ENCODE measurements at places on chromosomes 13 and 19. TPM values are rescaled to one million over a fixed set of nuclear protein-coding genes. Genes with fewer than 3 reads are reported as not detected.

The ETV2 gene
- 2.3 TPM for total RNA-seq

DNA sequence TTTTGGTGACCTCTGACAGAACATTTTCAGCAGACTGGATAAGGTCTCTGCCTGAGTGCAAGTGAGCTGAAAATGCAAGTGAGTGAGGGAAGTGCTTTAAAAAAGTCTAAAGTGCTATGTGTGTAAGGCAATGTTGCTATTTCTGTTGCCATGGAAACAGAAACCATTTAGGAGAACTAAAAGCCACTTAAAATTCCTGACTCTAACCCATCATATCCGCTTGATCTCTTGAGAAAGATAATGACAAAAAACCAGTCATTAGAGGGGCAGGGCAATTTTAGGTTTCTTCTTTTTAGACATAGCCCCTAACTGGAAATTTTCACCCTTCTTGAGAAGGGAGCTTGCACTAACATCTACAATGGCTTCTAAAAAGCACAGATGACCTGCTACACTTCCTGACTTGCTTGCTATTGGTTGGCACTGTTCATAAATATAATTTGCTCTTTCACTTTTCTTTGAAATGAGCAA, at the start of gene CYSLTR2:
Gene CYSLTR2, plus strand, starts transcription at position 458 of the 468 bp plus-strand sequence. CDS start 52,889 bp downstream, outside the sequence.
- DNase-seq: no peak

The RASIP1 gene
- 11.3 TPM for total RNA-seq

DNA sequence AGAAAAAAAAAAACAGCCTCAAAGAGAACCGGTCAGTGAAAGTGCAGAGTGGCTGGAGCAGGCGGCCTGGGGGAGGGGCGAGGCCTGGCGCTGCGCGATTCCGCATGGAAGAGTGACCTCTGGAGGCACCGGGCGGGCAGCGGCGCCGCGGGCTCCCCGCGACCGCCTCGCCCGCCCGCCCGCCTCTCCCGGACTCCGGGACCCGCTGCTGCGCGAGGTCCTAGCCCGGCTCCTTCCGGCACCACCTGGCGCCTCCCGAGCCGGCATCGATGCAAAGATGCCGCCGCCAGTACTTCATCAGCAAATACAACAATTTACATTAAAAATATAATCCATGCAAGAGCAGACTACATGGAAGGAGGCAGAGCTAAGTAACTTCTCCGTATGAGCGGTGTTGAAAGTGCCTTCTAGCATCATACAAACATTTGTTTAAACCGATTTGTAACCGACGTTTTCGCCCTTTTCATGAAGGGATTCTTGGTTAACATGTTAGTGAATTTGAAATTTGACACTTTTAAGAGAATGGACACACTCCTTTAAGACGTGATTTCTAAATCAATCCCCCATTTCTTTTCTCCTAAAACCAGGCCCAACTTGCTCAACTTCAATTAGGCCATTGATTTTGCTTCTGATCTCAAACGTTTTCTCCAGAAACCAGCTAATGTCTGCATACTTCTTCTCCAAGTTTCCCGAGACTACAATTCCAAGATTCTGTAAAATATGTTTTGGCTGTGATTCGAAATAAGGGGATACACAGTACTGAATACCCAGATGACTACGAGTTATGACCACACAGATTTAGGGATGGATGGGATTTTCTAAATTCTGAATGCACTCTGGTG, 2.1 kb downstream of the EFNB2 start:
- DNase-seq: peak; percentile 92

- no peak for DNase-seq
Measured at GRCh38 chr19:23394511-23394910, 760 bp downstream of the ZNF91 start.

GRCh38 chr19:2678044-2678671, 24.3 kb downstream of the GNG7 start:
- DNase-seq: no peak

The PLVAP gene
- 19.6 TPM for total RNA-seq

The KCNJ14 gene
- total RNA-seq: 0.71 TPM

- DNase-seq: no peak
Measured at GRCh38 chr13:27970382-27971235, 1.5 kb upstream of the CDX2 start.

- DNase-seq: no peak
Measured at GRCh38 chr19:19877724-19878123, 12.0 kb downstream of the ZNF253 start.

DNA sequence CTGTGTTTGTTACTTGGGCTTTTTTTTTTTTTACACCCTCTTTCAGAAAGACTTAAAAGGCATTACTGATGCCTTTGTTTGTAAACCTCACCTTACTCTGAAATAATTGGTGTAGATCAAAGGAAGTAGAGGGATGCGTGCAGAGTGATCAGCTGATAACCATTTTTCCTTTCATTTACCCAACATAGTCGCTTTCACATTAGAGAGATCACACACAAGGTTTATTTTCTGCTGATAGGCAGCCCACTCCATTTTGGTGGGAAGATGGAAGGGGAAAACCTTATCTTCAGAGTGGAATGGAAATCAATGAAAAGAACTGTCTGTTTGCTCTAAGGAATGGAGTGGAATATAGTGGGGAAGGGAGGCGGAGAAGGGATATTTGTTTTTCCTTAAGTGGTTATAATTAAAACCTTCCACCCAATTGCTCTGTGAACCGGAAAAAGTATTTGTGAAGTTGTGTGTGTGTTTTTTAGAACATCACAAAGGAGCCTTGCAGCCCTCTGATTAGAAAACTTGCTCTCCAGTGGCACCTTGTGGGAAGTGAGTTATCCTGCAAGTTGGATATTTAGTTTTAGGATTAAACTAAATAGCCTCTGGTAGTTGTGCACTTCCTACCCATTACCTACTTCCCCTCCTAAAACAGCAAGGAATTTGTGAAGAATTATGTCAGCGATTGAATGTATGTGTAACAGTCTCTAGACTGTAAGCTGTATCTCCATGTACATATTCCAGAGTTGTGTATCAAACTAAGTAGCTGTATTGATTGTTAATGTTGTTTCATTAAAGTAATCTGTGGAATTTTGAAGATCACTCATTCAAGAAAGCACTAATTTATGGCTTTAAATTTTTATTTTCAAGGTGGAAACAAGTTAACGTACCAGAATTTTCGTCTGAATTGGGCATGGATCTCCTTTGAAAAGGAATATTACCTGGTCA, 76.8 kb downstream of the FREM2 start:
- DNase-seq: no peak

DNA sequence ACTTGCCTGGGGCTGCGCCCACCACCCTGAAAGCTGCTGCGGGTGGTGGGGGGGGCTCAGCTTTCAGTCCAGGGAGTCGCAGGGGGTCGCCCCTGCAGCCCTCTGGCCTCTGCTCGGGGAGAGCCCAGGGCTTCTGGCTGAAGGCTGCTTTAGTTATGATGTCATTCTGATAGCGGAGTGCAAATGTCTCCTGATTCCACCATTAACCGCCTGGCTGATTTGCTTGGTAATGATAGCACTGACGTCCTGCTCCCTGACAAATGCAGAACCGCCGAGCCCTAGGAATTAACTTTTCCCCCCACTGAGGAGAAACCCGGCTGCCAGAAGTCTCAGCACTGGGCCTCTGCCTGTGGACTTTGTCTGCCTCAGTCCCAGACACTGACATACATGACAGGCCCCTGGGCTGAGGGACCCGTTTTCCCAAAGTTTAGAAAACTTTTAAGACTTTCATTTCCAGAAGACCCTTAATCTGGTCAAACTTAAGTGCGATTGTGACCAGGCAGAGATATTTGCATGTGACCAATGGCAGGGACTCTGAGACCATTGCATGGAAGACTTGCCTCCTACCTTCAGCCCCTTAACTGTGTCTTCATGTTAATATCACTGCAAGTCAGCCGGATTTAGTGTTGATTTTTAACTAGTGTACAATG, 142.5 kb upstream of the ZNF536 start:
- DNase-seq: no peak

The CBY2 gene
- total RNA-seq: not detected

The MBD3L2 gene
- total RNA-seq: not detected

DNA sequence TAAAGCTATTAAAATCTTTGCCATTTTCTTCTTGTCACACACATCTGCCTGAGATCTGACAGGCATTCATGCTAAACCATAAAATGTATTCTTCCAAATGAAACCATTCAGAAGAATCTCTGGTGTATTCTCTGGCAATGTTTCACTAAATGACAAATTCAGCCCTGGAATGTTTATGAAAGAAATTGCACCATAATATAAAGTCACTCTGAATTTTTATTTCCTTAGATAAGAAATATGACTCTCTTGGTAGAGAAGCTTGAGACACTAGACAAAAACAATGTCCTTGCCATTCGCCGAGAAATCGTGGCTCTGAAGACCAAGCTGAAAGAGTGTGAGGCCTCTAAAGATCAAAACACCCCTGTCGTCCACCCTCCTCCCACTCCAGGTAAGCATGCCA, 14.3 kb downstream of the OLFM4 start:
- DNase-seq: no peak

- DNase-seq: no peak
Measured at GRCh38 chr13:103284466-103284865, 218.2 kb upstream of the SLC10A2 start.

The RDH8 gene
- not detected for total RNA-seq

The SPTBN4 gene
- 5.0 TPM for total RNA-seq

DNA sequence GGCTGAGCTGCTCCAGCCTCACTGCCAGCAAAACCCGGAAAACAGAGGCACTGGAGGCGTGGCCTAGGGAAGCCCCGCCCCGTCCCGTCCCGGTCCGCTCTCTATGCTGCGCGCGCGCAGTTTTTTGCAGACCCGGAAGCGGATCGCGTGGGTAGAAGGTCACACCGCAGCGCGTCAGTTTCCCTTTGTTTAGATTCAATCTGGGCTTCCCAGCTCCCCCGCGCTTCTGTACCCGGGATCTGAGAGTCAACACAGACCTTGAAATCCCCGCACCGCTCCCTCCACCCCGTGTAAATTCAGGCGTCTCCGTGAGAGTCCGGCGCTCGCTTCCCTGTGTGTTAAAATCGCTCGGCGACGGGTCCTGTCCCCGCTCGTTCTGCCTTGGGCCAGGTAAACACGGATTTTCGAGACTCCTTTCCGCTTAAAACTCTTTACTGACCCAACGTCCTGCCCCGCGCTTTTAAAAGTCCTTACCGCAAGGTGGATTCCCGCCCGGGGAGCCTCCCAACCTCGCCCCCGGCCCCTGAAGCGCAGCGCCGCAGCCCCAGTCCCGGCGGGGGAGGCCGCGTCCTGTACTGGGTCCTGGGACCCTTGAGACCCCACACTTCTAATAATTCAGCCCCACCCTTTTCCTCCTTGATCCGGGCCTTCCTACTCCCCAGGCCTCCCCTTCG, at the start of gene ZNF610:
Gene ZNF610, plus strand, starts transcription at position 127 of the 674 bp plus-strand sequence. CDS start 12,930 bp downstream, outside the sequence.
- DNase-seq: peak; percentile 94

The KCNRG gene
- total RNA-seq: not detected
